ENCODE measurements at places on chromosomes 12 and 14.

DNA sequence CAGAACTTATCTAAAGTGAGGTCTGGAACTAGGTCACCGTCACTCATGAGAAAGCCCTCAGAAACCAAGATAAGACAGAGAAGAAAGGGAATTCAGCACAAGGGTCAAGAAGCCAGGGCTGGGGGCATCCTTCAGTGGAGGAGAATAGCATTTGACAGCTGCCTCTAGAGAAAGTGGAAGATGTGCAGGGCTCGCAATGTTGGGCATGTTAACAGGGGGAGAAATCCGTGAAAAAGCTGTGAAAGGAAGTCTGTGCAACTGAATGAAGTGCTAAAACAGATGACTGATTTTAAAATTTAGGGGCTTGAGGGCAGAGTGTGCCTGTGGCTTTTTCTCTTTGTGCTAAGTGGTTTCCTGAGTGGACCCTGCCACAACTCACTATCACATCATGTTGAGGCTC is 97.7 kb upstream of the IFNG-AS1 start:
- no peak for DNase-seq

DNA sequence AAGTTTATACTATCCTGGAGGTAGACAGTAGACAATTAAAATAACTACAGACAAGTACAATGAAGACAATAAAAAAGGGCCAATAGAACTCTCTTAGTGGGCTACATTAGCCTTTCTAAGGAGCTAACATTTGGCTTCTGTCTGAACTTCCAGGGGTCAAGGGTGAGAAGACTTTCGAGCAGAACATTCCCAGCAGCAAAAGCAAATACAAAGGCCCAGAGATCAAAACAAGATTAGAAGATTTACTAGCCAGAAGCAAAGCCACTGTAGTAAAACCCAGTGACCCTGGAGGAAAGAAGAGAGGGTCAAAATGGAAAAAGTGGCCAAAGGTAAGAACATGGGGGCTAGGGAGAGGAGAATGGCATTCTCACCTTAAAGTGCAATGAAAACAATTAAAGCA is 63.2 kb downstream of the ATP2B1 start:
- DNase-seq: no peak

GRCh38 chr12:29756741-29757390 is 26.9 kb downstream of the TMTC1 start:
- DNase-seq: no peak

GRCh38 chr14:50964683-50965390 is 20.6 kb upstream of the PYGL start:
- DNase-seq: no peak

- no peak for DNase-seq
Observed at GRCh38 chr12:72738811-72739210, 466.6 kb downstream of the TRHDE start.

DNA sequence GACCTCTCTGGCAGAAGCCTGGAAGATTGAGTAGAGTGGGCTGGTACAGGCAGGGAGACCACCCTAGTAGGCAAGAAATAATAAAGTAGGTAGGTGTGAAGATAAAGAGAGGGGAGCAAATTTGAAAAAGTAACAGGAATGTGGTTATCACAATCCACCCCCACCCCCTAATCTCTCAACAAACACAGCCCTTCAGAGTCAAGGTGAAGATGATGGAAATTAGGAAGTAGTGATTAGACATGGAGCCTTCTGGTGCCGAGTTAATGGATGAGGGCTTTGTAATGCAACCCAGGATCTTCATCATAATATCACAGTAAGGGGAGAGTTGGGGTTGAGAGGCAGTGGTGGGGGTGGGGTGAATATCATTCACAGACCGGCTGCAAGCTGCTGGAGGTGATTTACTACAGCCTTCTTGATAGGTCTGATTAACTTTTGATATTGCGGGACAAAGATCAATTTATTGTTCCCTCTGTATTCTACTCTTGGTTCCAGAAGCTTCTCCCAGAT is 29.2 kb upstream of the CRY1 start:
- DNase-seq: no peak
